ENCODE measurements at places on chromosomes 2 and 18.

GRCh38 chr2:54680397-54681041, 42.9 kb upstream of the EML6 start:
- no peak for DNase-seq

DNA sequence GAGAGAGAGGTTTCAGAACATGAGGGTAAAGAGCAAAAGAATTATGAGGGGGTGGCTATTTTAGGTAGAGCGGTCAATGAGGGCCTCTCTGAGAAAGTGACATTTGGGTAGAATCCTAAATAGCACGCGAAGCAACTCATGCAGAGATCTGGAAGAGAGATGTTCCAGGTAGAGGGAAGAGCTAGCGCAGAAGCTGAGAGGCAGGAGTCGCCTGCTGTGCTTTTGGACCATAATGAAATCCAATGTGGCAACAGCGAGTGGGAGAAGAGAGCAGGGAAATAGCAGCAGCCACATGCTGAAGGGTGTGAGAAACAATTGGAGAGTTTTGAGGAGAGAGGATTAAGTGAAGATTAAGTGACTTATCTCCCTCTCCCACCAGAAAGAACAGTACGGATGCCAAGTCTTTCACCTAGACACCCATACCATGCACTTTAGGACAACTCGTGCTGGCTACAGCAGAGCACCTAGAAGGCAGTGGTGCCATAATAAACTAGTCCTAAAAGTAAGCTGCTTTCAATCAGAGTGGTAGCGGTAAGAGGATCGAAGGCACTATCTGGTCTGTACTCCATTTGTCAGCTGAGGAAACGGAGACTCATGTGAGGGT, 129.7 kb downstream of the LRP2 start:
- no peak for DNase-seq

DNA sequence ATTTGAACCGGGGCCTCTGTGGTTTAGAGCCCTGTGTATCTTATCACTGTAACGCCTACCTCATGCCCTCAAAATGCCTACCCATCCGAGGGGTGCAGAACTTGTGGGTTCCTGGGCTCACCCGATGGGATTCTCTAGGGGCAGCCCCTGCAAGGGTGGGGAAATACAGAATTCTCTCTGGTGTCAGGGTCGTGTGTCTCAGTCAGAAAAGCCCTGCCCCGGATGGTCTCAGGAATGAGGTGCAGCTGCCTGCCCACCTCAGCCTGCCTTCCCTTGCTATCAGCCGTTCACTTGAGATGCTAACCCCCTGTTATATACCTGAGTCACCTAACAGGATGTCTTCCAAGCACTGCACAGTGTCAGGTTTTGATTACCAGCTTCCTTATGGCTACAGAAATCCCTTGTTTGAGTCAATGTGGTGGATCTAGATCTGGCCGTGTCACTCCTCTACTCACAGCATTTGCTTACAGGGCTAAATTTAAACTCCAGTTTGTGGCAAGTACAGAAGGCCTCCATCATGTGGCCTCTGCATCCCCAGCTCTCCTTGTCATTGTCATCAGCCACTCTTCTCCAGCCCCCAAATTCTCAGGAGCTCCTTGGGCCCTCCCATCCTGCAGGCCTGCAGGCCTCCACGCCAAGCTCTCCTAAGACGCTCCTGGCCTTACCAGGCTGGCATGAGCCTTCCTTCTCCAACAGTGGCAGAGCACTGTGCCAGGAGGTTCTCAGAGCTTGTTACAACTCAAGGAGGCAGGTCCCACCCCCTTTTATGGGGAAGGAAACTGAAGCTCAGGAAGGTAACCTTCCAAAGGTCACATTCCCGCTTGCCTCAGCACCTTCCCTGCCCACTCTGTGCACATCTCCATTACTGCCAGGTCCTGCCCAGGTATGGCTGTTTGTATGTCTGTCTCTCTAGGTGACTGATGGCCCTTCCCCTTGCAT, 14.3 kb upstream of the MAP3K2 start:
- no peak for DNase-seq

DNA sequence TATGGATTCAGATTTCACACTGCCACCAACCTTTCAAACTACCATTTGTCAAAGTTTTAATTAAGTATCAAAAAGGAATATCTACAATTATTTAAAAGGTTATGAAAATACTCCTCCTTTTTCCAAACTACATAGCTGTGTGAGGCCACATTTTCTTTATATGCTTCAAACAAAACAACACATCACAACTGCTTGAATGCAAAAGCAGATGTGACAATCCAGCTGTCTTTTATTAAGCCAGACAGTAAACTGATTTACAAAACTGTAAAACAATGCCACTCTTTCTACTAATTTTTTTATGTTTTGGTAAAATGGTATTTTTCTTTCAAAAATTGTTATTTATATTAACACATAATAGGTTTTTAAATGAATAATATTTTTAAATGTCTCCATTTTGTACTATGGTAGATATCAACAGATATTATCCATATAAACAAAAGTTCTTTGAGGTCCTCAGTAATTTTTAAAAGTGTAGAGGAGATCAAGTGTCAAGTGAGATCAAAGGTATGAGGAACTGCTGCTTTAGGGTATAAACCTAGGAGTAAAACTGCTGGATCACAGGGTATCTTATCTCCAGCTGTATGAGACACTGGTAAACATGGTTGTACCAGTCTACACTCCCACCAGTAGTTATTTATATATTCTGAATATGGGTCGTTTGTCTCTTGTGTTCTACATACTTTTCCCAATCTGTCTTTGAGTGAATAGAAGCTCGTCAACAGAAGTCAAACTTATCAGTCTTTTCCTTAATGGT, 68.8 kb upstream of the SERTAD2 start:
- no peak for DNase-seq

DNA sequence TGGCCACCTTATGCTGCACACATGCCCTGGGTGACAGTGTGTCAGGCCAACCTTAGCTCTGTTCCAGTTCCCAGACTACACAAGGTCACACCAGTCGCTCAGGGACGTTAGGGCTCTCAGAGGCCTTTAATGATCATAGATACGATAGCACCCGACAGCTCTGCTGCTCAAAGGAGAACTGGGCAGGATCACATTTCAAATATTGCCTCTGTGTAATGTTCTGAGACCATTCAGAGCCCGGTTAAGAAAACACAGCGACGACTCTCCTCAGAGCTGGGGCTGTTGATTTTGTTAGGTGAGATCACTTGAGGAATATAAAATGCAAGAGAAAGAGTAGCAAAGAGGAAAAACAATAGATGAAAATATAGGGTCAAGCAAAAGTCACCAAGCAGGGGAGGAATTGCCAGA, 166.6 kb upstream of the TANK start:
- DNase-seq = no peak
